ENCODE measurements at places on chromosomes 1 and 21.
A peak's percentile ranks its signal among the peaks of the same experiment; 100 is the strongest.

GRCh38 chr1:23116921-23117699 lies 51.5 kb downstream of the LUZP1 start:
- no peak for DNase-seq

- DNase-seq: peak; percentile 89
These were observed at the start of gene C2CD2 for GRCh38 chr21:41953831-41954653. C2CD2 (minus strand) TSS chr21:41954018; CDS start chr21:41953648, 370 bp downstream.

DNA sequence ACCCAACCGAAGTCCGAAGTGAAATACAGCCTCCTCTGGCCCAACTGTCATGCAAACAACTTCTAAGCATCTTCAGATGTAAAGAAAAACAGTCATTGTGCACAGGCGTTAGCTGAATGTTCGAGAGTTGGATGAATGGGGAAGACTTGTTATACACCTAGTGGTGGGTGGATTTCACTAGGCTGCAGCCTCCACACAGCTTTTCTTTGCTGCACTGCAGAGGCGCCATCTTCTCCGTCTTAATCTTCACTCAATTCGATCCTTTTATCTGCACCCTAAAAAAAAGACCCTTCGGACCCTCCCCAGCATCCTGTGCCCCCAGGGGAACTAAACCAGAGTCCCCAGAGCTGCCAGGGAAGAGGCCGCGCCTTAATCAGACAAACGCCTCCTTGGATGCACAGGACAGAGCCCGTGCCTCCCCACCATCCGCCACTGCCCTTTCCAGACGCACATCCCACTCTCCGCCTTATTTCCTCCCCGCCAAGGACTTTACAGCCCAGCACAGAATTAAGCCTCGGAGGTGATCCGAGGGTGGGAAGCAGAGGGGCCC lies 1.4 kb downstream of the APP start:
- DNase-seq: peak; percentile 87

DNA sequence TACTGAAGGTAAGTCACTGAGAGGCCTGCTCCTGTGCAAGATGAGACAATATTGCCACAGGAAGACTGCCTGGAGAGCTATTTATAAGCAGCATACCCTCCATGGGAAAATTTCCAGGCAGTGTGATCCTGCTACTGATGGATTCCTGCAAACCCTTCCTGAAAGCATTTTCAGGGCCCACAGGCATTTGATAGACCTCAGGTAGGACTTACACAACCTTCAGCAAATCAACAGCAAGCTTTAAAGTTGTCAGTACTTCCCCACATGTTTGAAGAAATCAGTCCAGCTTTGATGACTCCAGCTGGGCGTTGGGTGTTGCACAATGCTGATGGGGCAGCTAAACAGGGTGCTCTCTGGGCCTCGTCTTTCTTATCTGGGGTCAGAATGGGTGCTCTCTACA lies 108.8 kb downstream of the PLXNA2 start:
- DNase-seq: no peak

GRCh38 chr1:9653210-9653490 lies 1.6 kb downstream of the PIK3CD start:
- peak; percentile 33 for DNase-seq

GRCh38 chr1:29482991-29483390 lies 246.7 kb downstream of the PTPRU start:
- DNase-seq: no peak

GRCh38 chr1:15625056-15625917 lies 8.0 kb downstream of the DDI2 start:
- DNase-seq: no peak

DNA sequence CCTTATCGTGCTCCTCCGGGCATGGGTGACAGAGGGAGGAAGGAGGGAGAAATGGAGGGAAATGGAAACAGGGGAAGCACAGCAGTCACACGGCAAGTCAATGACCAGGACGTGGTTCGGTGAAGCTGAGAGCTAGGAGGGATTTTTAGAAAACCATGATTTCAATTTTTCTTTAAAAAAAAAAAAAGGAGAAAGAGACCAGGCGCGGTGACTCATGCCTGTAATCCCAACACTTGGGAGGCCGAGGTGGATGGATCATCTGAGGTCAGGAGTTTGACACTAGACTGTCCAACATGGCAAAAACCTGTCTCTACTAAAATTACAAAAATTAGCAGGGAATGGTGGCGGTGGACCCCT lies 776 bp upstream of the TNFRSF9 start:
- DNase-seq: no peak

- no peak for DNase-seq
These were observed 6.3 kb upstream of the CAMSAP2 start for GRCh38 chr1:200732438-200732837.

GRCh38 chr1:25439287-25439686 lies 8.6 kb downstream of the MACO1 start:
- DNase-seq: no peak

DNA sequence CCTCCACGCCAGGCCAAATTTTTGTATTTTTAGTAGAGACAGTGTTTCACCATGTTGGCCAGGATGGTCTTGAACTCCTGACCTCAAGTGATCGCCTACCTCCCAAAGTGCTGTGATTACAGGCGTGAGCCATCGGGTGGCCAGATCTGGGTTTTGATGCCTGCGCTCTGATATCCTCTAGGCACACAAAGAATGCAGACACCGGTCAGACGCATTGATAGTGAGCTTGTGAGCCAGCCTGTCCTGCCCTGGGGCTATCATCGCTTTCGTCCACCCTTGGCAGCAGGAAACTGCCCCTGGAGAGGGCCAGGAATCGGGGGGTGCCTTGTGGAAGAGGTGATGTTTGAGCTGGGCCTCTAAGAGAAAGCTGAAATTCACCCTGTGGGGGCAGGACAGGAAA lies 4.0 kb downstream of the FBLIM1 start:
- no peak for DNase-seq

GRCh38 chr1:111990878-111991718 lies 1.6 kb upstream of the KCND3 start:
- no peak for DNase-seq

GRCh38 chr1:37753473-37754321 lies 11.2 kb downstream of the EPHA10 start:
- DNase-seq: no peak

GRCh38 chr1:30745834-30746208 lies 11.8 kb downstream of the LAPTM5 start:
- DNase-seq: peak; percentile 66

Data from GM12865 (cell line).